Fibroblast of skin of left quadriceps (primary cell): ENCODE measurements at places on chromosomes 2 and 18.

- no peak for DNase-seq
These were observed 113.2 kb upstream of the SATB2 start for GRCh38 chr2:199570934-199571333.

DNA sequence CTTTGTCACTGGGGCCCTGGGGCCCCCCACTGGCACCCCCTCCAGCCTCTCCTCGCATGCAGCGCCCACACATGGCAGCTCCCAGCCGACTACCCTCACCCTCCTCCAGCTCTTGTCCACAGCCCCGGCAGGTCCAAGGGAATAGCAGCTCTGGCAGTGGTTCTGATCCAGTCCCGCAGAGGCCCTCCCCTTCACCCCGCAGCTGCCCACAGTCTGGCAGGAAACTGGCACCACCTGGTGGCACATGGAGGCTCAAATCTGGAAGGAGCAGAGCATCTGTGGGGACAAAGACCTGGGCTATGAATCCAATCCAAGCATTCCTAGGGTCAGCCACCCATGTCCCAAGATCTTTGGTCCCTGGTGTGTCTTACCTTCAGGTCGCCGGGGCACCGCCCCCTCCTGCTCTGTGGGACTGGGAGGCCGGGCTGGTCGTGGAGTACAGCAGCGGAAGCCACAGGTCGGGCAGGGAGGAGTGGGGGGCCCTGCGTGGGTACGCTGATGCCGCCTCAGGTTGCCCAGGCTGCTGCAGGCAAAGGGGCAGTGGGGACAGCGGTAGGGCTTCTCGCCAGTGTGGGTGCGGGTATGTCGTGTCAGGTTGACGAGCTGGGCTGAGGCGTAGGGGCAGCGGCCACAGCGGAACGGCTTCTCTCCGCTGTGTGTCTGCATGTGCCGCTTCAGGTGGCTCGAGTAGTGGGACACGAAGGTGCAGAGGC lies 2.3 kb downstream of the ZNF513 start:
- DNase-seq = no peak

- DNase-seq = peak; percentile 46
These were observed 87.2 kb upstream of the FSHR start for GRCh38 chr2:49241501-49241900.

- no peak for DNase-seq
These were observed 21.2 kb upstream of the HNMT start for GRCh38 chr2:137942833-137943677.

DNA sequence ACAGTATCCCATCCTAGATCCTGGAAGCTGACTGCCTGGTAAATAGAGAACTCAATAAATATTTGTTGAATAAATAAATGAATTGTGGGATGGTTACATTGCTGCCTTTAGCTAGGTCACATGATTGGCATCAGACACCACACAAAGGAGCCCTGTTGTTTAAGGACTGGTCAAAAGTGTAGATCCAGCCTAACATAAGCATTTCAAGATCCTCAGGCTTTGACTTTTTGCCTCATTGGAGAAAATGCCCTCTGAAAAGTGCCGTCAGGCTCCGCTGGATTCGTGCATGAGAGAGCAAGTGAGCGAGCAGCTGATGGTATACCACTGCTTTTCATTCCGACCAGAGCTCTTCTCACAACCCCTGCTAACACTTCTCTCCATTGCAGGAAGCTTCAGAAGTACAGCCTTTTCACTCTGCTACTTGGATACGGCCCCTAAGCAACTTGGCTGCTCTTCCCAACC lies 1.3 kb upstream of the ZNF24 start:
- DNase-seq = no peak

GRCh38 chr2:240957656-240958365 lies 40.6 kb upstream of the SNED1 start:
- no peak for DNase-seq

DNA sequence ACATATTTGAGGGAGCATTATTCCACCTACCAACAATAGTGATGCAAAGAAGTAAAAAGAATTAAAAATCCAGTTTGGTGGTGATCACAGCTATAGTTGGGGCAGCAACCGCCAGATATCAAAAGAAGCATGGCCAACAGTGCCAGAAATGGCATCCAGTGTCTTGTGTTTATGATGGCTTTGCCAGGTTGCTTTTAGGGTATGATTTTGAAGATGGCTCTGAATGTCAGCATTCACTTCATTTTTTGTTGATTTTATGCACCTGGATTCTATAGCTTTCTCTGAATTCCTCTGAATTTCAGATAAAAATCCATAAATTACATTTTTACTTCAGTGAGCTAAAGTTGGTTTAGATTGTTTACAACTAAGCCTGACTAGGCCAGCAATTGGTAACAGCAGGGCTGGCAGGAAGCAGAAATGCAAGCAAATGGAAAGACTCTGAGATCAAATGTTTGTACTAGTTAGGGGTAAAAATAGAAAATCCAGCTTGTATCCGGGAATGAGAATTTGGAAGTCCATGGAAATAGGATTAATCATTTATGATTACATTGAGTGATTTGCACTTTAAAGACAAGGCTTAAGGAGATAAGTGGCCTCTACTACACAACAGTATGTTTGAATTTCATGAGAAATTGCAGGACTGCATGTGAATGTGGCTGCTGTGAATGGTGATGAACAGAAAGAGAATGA lies 40.4 kb downstream of the COL3A1 start:
- DNase-seq = no peak

DNA sequence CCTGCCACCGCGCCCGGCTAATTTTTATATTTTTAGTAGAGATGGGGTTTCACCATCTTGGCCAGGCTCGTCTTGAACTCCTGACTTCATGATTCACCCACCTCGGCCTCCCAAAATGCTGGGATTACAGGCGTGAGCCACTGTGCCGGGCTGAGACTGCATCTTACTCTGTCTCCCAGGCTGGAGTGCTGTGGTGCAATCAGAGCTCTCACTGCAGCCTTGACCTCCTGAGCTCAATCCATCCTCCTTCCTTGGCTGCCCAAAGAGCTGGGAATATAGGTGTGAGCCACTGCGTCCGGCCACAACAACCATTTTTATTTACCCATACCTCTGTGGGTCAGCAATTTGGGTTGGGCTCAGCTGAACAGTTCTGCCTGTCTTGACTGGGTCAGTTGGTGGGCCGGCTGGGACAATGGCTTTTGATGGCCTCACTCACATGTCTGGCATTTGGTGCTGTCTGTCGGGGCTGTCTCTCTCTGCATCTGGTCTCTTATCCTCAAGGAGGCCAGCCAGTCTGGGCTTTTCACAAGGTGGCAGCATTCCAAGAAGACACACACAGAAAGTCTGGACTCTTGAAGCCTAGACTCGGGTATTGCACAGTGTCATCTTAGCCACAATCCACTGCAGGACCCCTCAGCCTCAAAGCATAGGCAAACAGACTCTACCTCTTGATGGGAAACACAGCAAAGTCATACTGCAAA lies 116.8 kb upstream of the GATA6 start:
- DNase-seq = no peak

DNA sequence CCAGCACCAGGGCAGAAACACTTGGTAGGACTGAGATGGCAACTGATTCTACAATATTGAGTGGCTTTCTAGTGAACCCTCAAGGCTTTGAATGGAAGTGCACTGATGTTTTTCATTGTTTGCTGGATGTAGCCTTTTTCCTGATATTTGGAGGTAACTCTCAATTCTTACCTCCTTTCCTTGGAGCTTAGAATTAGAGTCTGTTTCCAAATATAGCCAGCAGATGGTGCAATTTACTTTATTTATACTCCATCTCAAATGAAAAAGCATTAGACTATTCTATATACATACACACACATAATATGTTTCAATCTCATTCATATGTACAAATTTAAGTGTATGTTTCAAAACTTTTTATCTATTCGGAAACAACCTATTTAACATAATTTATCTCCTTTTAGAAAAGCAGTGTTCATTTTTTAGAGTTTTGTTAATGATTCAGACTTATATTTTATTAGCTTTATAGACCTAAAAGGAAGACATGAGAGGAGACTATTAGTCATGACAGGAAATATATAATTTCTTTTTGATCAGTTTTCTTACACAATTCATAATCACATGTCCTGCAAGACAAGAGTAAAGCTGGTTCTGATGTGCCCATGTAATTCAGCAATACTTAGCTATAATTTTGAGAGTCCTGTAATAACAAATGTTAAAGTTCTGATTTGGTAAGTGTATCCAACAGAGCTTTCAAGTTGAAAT lies 124.8 kb downstream of the NUP35 start:
- peak; percentile 17 for DNase-seq

- no peak for DNase-seq
These were observed 19.2 kb upstream of the TMEM177 start for GRCh38 chr2:119659601-119660342.

DNA sequence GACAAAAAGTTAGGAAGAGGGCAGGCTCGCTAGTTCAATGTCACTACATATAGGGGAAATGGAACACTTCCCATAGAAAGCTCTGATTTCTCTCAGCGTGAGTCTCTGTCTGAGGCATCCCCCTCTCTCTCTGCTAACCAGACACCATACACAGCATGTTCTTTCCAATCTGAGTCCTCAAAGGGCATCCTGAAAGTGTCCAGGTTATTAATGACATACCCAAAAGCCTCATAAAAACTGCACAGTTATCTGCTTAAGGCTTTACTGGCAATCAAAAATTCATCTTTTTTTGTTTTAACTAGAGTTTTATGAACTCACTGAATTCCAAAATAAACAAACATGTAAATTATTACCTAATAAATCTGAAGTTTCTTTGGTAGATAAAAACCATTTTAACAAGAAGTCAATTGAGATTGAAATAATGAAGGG lies 137.4 kb downstream of the AFF3 start:
- no peak for DNase-seq

- DNase-seq = no peak
These were observed 848.0 kb upstream of the FAM98A start for GRCh38 chr2:34447097-34447496.

- no peak for DNase-seq
These were observed 39.8 kb downstream of the FAM98A start for GRCh38 chr2:33559328-33559727.

DNA sequence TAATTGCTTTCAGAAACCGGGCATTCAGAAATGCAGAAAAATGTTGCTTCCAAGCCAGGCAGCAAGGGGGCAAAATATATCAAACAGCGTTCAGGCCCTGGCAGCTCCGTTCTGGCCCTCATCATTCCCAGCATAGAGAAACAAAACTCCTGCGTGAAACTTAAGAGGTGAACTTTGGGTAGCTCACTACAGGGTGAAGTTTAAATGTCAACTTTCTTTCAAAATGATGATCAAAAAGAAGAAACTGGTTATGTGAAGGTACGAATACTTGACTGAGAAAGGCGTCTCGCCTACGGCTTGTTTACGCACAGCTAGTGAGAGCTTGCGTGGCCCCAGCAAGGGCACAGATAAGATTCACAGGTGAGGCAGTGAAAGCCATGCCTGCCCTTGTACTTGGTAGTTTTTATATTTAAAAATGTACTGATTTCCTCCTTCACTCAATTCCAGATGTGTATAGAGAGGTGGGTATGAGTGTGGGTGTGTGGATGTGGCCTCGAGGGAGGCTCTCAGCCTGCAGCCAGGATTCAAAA lies 127.5 kb downstream of the NFATC1 start:
- no peak for DNase-seq

DNA sequence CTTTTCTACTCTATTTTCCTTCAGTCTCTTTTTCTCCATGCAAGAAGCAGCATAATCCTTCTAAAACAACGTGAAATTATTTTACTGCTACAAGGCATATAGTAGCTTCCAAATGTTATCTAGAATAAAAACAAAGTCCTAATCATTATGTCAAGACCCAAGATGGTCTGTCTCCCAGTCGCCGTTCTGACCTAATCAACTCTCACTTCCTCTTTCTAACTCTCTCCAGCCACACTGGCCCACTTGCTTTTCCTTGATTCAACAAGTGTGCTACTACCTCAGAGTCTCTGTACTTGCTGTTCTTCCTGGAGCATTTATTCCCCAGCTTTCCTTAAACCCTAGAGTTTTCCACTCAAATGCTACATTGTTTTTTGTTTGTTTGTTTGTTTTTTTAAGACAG lies 1491.2 kb downstream of the LRP1B start:
- no peak for DNase-seq

- DNase-seq = no peak
These were observed 448.3 kb upstream of the POU3F3 start for GRCh38 chr2:104405623-104406022.

GRCh38 chr2:80145499-80145898 lies 159.1 kb downstream of the LRRTM1 start:
- DNase-seq = no peak

DNA sequence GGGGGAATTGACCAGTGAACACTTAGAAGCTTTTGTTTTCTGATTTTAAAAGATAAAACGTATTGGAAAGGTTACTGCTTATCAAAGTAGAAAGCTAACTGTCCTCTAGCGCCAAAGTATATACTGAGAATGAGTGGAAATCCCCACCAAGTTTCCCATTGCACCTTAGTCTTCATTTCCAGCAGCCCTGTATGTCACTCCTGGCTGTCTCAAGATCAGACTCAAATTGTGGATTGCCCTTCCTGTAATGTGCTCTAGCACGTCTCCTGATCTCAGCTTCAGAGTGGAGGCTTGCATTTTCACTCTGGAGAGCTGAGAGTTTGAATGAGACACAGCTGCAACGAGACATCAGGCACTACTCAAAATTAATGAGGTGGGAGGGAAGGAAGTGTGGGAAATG lies 26.6 kb downstream of the MFF start:
- DNase-seq = no peak

GRCh38 chr2:188668017-188668680 lies 306.0 kb upstream of the COL3A1 start:
- peak; percentile 77 for DNase-seq

GRCh38 chr2:55807900-55808299 lies 114.3 kb upstream of the PNPT1 start:
- DNase-seq = no peak

DNA sequence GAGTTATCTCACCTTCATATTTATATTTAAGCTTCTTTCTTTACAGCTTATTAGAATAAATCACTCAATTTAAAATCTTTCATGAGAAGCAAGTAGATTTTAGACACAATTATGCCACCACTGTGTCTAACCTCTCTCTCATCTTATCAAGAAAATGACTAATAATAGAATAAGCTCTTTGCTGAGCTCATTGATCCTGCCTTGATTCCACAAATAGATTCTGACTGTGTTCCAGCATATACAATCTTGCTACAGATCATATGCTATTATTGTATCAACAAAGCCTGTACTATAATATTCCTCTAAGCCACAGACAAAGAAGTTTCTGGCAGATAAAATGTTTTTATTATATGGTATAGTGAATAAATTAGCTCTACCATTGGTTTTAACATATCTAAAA lies 168.7 kb upstream of the GULP1 start:
- no peak for DNase-seq

DNA sequence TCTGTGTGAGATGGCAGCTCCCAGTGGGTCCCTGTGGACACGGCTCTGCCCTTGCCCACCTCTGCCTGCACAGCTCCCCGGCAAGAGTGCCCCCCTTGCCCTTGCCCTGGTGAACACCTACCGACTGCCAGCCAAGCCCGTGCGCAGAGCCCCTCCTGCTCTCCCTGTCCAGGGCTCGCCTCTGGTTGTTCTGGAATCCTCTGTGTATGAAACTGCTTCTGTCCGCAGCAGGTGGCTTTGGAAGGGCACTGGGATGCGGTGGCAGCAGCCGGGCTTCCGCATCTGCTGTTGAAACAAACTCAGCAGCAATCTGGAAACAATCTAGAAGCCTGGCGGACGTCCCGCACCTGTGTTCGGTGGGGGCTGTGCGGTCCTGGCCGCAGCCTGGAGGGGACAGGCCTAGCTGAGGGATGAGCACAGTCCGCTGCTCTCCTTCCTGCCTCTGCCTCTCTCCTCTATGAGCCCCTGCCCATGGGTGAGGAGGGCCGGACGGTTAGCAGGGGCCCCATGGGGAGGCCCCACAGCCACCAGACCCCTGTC lies 34.0 kb upstream of the KLF11 start:
- no peak for DNase-seq
